NCI-H1694 treated with DMSO at 0.1 percent for 48 hours (cell line): ENCODE measurements at places on chromosomes 5 and 9.

DNA sequence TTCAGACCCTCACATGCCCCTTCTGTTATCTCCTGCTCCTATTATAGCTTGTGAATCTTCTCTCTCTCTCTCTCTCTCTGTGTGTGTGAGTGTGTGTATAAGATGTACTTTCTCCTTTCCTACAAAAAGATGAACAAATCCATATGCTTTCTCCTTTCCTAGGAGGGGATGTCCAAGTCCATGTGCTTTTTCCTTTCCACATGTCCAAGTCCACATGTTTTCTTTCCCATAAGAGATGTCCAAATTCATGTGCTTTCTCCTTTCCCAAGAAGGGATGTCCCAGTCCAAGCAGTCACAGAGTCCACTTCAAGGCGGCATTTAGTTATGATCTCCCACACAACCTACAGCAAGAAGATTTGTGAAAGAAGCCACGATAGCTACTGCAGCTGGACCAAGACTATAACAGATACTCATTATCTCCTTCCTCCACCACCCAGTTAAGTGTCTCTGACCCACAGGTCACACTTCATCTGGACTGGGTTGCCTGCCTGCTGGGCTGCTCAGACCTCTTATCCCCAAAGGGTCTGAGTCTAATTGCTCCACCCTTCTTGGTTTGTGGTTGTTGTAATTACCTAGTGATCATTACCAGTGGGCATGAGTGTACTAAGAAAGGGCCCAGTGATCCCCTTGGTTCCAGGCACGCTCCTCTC, 18.4 kb upstream of the FOXI1 start:
- no peak for DNase-seq

- DNase-seq: no peak
These were observed 18.0 kb upstream of the CAPSL start for GRCh38 chr5:35956429-35956828.

DNA sequence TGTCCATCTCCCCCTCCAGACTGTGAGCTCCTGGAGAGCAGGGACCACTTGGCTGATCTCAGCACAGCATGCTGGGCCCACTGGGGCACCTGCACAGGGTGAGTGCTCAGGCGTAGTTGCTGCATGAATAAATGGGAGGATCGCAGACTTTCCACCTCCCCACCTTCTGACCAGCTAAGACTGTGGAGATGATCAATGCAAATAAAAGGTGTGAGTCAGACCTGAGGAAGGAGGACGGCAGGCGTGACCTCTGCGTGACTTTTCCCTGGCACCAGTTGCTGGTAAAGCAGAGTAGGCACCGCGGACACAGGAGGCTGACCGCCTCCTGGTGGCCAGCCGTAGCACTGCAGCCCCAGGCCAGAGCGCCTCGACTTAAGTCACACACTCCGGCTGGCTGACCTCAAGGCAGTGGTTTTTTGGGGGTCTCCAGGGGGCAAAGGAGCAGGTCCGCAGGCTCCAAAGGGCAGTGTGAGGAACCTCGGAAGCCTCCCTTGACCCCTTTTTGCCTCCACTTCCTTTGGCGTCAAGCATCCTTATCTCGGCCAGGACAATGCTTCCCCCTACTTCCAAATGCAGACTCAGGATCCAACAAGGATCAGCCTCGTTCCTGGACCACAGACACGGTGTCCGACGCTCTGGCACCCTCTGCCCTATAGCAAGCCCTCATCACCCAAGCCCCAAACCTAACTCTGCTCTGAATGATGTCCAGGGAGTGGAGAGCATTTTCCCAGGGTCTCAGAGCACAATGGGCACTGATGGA, 12.7 kb upstream of the TDRD7 start:
- DNase-seq: peak; percentile 8

DNA sequence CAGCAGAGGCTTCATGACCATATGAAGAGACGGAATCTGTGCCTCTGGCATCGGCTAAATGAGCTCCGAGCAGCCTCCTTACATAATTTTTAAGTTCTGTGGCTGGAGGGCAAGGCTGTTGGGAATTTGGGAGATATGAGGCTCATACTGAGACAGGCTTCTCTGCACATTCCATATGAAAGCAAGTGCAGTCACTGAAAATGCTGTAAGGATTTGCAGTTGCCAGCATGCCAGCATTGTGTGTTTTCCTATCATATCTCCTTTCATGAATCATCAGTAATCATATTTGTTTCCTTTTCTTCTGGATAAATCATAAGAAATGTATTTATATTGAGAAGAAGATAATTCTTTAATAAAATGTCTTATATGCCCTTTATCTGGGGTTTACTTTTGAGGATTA, 775.4 kb downstream of the SEMA5A start:
- DNase-seq: no peak

DNA sequence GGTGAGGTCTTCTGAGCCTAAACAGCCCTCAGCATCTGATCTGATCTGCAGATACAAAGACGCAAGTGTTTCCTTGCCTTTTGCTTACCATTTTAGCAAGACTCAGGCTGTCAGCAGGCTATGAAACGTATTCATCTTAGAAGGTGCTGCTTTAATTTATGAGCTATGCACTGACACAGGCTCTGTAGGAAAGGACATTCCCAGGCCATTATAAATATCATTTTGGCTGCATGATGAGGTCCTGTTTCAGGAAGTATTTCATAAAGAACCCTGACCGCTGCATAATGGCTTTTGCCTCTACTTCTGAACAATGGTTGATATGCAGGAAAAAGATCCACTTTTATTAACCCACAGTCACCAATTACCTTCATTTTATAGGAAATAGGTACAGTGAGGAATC, 98.4 kb upstream of the CAST start:
- no peak for DNase-seq

DNA sequence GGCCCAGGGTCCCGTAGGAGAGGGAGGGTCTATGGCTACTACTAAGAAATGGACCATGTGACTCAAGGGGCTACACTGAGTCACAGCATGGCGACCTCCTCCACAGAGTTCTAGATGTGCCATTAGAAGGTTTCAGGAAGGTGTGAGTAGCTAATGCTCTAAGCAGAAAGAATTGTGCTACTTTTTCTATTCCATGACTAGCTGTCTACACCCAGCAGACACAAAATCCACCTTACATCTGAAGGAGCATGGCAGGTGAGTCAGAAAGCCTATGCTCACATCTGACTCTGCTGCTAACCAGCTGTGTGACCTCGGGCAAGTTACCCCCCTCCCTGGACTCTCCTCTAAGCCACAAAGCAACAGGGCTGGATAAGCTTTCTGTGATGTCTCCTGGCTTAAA, 14.4 kb upstream of the MEIKIN start:
- no peak for DNase-seq
